ENCODE measurements at places on chromosomes 2 and 18.

GRCh38 chr2:26330114-26330549 is 15.8 kb upstream of the SELENOI start:
- DNase-seq: peak; percentile 94

GRCh38 chr2:104654811-104655210 is 199.1 kb upstream of the POU3F3 start:
- DNase-seq: no peak

- DNase-seq: peak; percentile 85
These were observed 147.6 kb upstream of the ITGA4 start for GRCh38 chr2:181309586-181309985.

DNA sequence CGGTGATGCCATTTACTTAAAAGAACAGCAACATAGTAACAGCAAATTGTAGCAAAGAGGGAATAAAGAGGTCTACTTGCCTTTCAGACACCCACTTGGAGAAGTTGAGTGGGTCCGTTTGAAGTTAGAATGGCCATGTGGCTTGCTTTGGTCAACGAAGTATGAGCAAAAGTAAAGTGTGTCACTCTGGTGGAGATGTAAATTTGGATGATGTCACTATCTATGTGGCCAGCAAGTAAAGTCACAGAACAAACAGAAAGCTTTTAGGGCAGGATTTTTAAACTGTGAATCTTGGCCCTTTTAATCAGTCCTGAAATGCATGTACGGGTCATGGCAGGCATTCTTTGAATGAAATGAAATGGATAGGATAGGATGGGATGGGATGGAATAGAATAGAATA is 120.3 kb downstream of the PAX3 start:
- DNase-seq: no peak

- no peak for DNase-seq
These were observed 91.7 kb upstream of the MYO3B start for GRCh38 chr2:170086117-170086688.

- no peak for DNase-seq
These were observed 21.0 kb upstream of the RRM2 start for GRCh38 chr2:10101491-10101890.

- DNase-seq: peak; percentile 45
These were observed 48.7 kb downstream of the TRIP12 start for GRCh38 chr2:229873123-229873581.
